Gastroesophageal sphincter (tissue), 4 donors: ENCODE measurements at places on chromosomes 1 and 21. TPM values are rescaled to one million over a fixed set of nuclear protein-coding genes. Genes with fewer than 3 reads are reported as not detected.

DNA sequence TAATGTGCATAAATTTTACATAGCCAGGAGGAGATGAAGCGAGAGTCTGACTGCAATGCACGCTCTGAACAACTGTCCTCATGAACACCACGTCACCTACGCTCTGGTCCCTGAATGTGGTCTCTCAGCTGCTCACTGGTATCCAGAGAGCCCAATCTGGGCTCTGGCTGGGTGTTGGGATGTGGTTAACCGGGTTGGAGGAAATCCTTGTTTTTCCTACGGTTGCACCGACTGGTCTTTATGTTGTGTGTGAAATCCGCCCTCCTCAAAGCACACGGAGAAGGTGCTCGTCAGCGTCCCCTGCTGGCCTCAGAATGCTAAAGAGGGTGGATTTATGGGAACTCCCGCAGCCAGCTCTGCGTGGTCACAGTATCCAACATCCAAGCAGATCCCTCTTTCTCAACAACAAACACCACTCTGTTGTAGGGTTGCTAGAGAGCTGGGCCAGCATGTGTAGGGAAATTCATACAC is 51.8 kb upstream of the FAM89A start:
- no peak for ATAC-seq

- no peak for ATAC-seq
Observed at GRCh38 chr1:232136136-232136535, 493.8 kb downstream of the SIPA1L2 start.

Gene HAO2
- total RNA-seq, result not detected

- ATAC-seq, result no peak
Observed at GRCh38 chr21:36419241-36419640, 34.0 kb downstream of the CHAF1B start.

DNA sequence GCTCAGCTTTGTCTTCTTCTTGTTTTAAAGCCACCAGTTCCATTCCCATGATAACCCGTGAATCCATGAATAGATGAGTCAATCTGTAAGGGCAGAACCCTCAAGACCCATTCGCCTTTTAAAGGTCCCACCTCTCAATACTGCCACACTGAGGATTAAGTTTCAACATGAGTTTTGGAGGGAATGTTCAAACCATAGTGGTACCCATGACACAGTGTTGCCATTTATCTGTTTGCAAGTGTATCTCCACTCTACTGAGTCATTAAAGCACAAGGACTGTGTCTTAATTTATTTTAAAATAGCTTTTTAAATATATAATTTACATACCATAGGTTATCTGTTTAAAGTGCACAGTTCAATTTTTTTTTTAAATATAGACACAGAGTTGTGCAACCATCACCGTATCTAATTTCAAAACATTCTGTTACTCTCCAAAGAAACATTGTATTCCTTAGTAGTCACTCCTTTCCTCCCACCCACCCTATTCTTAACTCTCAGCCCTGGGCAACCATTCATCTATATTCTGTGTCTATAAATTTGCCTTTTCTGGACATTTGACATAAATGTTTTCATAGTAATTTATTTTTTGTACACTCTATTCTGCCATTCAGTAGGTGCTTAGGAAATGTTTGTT is 4.8 kb upstream of the IL24 start:
- no peak for ATAC-seq

GRCh38 chr1:230422221-230422981 is 3.7 kb downstream of the PGBD5 start:
- no peak for ATAC-seq
